Muscle of leg (tissue), 16 donors: ENCODE measurements at places on chromosomes 2 and 18. TPM values are rescaled to one million over a fixed set of nuclear protein-coding genes. Genes with fewer than 3 reads are reported as not detected.

LGALSL gene
- total RNA-seq, result 12.2 TPM

BABAM2 gene
- 16.1 TPM for total RNA-seq

STARD6 gene
- 0.18 TPM for total RNA-seq

NT5DC4 gene
- not detected for total RNA-seq

SLC16A14 gene
- 4.2 TPM for total RNA-seq

CRYGD gene
- not detected for total RNA-seq

RHBDD1 gene
- 27.6 TPM for total RNA-seq

MITD1 gene
- 27.5 TPM for total RNA-seq

PCARE gene
- total RNA-seq, result 0.09 TPM

VWA3B gene
- 0.13 TPM for total RNA-seq

NEU4 gene
- total RNA-seq, result 6.7 TPM

AAMP gene
- total RNA-seq, result 88.4 TPM

LYPD1 gene
- 6.1 TPM for total RNA-seq

GPR35 gene
- 1.1 TPM for total RNA-seq

EMX1 gene
- total RNA-seq, result not detected

ACSL3 gene
- 48.2 TPM for total RNA-seq

RGPD8 gene
- 10.2 TPM for total RNA-seq

KHK gene
- total RNA-seq, result 1.5 TPM

MAP3K19 gene
- not detected for total RNA-seq

DOK6 gene
- 4.9 TPM for total RNA-seq

GPBAR1 gene
- 1.3 TPM for total RNA-seq

STAT4 gene
- 1.6 TPM for total RNA-seq

RGPD5 gene
- 23.1 TPM for total RNA-seq

IL36B gene
- total RNA-seq, result not detected
